ENCODE measurements at places on chromosomes 16 and 17.

- no peak for DNase-seq
These were observed 181.8 kb downstream of the C16orf95 start for GRCh38 chr16:87135246-87136030.

DNA sequence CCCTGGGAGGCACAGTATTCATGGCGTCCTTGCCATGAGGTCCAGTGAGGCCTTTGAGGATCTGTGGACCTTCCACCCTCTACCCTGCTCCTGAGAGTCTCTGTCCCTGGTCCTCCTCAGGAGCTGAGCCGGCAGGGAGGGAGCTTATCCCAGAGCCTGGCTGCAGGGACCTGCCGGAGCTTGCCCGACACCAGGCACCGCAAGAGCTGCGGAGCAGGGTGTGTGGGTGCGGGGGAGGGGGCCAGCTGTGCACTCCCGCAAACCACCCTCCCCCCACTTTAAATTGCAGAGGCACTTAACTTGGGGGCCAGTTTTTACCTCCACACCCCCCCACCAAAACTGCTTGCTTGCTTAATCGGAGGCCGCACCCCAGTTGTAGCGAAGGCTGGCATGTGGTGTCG lies 609 bp upstream of the ZNF750 start:
- no peak for DNase-seq

GRCh38 chr16:71467810-71468209 lies 5.8 kb upstream of the ZNF23 start:
- no peak for DNase-seq

DNA sequence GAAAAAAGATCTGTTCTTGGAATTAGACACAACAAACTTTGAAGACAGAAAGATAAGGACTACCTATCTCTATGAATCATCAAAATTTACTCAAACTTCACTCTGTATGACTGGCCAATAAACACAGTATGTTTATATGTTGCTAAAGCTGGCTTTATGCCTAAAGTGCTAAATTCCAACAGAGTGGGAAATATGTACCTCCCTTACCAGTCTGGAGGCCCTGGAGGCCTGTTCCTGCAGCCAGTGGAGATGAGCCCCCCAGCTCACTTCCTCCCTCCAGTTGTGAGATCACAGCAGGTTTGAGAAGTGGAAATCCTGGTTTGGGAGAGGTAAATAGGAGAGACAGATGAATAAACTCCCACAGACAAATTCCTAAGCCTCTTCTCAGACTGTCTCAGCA lies 9.0 kb downstream of the ZNF23 start:
- DNase-seq, result no peak

DNA sequence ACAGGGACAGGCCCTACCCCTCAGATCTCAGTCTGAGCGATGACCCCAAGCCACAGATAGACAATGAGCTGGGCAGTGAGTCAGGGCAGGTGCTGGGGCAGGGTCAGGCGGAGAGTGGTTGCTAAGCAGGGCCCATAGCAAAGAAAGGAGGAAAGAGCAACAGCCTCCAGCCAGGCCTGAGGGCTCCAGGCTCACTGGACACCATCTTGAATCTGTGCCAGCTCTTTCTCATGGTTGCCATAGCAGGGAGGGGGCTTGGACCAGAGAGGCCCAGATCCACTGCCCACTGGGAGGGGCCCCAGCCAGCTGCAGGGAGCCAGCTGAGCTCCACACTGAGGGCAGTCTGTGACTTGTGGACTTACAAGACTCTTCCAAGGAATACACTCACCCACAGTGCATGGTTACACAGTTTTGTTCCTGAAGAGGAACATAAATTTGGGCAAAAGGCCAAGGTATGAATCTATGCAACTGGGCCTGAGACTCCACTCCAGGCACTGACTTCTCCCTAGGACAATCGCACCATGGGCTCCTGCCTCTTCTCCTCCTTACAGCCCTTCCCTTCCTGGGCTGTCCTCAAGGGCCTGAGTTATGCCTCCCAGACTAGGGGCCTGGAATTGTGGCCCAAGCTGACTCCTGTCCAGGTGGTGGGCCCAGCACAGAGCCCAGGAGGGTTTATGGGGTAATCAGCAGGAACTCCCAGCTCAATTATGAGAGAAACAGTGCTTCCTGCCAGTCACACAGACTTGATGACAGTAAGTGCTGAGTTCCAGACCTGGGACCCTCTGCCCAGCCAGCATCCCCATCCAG lies 59.9 kb downstream of the BEAN1 start:
- no peak for DNase-seq

GRCh38 chr16:86578061-86578599 lies at the start of gene FOXL1:
TSS of gene FOXL1 (plus strand) at chr16:86578549. CDS start at chr16:86578724, 175 bp downstream.
- no peak for DNase-seq

- no peak for DNase-seq
These were observed 4.2 kb downstream of the CDRT4 start for GRCh38 chr17:15462976-15463772.

- DNase-seq, result no peak
These were observed 133.4 kb downstream of the MAP2K6 start for GRCh38 chr17:69547947-69548346.

- no peak for DNase-seq
These were observed 543.7 kb upstream of the CDH11 start for GRCh38 chr16:65665586-65665985.

DNA sequence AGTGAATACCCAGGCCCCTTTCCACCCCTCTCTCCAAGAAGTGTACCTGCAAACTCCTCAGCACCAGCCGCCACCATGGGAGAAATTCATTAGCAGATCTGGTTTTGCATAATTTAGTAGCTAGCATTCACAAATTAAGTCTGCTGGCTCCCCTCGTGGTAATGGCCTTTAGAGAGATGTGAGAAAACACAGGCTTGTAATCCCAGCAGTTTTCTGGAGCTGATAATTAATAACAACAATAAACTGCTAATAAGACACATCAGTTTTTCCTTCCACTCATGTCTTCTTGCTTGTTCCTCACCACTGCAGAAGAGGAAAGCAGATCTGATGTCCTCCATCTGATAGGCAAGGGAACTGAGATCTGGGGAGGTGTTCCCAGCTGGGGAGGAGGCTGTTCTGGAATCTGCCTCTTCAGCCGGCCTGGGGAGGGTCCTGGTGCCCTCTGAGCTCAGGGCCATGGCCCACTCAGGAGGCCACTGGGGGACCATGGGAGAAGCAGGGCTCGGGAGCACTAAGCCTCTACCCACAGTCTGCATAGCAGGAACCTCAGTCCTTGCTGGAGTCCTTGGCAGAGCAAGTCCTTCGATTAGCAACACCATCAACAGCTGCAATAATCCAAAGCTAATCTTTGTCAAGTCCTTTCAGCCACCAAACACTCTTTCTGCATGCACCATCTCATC lies 74.2 kb upstream of the DNAJA2 start:
- no peak for DNase-seq

DNA sequence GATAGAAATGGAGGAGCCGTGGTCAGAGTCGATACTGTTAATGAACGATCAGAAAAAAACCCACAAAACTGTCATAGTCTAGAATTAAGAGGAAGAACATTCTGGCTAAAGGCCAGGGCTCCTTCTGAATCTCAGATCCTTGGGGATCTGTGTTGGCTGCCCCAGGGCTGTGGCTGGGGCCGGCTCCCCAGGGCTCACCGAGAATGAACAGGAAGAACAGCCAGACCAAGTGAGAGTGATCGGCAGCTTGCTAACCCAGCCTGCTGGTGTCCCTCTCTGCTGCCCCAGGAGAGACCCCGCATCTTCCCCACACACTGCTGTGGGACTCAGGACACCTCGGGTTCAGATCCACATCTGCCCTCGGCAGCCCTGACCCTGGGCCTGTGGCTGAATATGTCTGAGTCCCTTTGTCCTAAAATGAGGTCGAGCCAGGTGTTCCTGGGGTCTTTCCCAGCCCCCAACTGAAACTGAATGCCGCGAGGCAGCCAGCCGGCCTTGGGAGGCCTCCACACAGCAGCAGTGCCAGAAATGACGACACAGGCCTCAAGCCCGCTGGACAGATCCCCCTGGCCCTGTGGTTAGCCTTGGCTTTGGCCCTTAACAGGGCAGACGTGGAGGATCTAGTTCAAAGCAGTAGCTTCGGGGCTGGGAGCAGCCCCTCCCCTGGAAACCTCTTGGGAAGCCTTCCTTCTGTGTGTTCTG lies 23.9 kb upstream of the CLEC18A start:
- no peak for DNase-seq

Data from colonic mucosa (tissue), 4 donors.